ENCODE measurements at places on chromosomes 3 and 15.

DNA sequence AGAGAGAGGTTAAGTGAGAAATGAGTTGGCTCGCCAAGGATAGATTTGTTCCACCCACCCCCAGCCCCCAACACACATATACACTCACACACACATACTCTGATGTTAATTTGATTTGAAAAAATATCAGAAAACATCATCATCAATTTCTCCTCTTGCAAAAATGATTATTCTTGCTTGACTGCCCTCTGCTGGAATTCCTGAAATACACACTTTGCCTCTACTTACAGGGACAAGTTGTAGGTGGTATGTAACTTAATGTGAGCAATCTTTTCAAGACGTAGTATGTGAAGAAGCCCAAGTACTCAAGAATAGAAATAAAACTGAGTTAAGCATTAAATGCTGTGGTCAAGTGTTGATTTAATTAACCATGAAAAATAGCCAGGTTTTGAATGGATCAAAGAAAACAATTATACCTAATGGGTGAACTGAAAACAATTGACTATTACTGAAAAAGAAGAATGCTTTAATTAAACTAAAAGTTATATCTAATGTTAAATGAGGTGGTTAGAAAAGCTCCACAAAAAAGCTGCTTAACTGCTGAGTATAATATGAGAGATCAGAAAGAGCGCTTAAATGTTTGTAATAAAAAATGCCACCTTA lies 46.6 kb upstream of the MDFIC2 start:
- DNase-seq: no peak

DNA sequence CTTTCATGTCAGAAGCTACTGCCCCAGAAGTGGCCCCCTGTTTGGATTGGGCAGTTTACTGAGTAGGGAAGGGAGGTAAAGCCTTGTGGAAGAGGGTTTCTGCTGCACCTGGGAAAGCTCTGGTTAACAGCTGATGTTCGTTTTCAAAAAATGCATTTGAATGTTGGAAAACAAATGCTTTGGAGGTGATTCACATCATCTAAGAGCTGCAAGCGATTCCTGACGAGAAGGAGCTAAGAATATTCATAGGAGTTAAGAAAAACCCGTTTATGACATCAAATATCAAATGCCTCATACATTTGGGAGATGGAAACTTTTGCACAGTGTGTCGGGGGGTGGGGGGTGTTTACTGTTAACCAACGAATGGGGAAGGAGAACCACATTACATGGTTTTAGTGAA lies 183.8 kb upstream of the NR2F2 start:
- DNase-seq: no peak

DNA sequence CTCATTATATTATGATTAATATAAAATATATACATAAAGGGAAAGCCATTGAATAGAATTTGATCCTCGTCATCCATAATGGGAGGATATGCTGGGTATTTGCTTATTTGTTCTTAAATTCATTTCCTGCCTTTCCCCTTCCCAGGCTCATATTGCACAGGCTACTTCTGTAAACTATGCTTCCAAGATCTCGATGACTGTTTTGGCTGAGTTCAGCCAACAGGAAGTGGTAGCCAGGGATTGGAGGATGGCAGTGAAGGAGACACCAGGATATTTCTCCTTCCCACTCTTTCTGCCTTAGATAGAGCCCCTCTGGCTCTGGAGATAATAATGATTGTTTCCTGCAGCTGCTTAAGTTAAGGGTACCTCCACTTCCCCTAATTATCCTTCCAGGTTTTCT lies 44.3 kb upstream of the DYNC1LI1 start:
- DNase-seq: no peak

DNA sequence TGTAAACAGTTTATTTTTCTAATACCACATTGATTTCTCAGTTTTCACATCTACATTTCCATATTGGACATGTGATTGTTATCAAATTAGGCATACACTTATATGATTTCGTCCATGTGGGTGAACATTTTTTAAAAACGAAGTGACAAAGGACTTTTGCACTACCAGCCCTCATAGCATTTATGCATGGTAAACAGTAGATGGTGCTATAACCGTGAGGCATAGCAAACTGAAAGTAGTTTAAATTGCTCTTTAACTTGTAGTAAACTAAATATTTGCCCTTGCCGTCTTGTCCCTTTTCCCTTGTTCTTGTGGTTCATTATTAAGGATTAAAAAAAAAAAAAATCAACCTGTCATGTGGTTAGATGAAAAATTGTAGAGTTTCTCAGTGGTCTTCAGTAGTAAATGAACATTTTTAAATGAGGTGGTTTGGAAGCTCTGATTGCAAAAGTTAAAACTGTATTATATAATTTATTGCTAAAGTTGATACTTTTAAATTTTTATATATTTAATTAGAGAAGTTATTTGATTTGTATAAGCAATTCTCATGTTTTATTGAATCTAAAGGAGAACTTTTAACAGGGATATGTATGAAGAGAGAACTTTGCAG lies 24.0 kb downstream of the STX19 start:
- DNase-seq: no peak

DNA sequence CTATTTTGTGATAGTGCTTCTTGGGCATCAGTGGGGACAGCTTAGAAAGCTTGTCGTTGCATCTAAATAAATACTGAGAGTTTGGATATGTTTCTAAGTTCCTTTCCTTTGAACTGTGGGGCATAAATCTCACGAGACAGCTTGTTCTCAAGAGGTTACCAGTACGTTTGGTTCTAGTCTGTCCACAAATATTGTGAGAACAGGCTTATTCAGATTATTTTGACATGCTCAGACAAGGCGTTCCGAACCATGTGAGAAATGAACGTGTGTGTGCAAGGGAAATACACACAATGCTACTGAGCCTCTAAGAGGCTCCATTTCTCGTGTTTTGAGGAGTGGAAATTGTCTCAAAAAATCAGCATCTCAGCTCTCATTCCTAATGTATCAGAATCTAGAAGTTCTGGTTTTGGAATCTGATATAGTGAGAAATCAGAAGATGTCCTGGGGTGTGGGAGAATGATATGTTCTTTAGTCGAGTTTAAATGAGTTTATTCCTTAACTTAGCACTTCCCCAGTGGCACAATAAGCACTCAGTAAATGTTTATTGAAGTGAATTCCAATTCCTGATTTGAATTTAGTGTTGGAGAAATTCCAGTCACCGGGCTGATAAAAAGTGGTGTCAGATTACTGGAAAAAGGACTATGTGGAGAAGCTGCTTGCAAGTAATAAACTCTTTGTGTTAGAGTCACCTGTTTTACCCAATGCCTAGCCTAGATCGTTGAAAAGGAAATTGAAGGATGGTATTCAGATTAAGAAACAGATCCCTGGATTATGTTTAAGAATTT lies 481.5 kb downstream of the LPP start:
- no peak for DNase-seq
